SK-N-DZ (cell line): ENCODE measurements at places on chromosomes 6 and 20.
A peak's percentile ranks its signal among the peaks of the same experiment; 100 is the strongest.

- DNase-seq: no peak
Observed at GRCh38 chr6:31528821-31529328, at the start of gene MCCD1. Gene MCCD1 (plus strand): TSS chr6:31528962. CDS start chr6:31529015, 53 bp downstream.

DNA sequence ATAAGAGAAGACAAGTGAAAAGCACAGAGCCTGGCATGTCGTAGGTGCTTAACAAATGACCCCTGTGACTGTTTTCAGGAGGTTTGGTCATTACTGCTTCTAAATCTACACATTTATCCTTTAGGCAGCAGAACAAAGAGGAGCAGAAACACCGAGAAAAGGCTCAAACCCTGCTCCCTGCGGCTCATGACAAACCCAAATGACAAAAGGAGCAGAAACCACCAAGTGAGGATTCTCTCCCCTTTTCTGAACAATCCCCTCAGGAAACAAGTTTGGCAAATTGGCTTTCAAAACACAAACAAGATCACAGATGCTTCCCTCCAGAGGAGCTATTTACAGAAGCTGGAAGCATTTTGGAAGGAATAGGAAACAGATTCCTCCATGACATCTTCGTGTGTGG lies 15.8 kb upstream of the SIRPG start:
- DNase-seq: no peak

- DNase-seq: no peak
Observed at GRCh38 chr20:48774696-48775095, 53.1 kb downstream of the PREX1 start.

- no peak for DNase-seq
Observed at GRCh38 chr20:953742-954141, 37.6 kb upstream of the ANGPT4 start.

DNA sequence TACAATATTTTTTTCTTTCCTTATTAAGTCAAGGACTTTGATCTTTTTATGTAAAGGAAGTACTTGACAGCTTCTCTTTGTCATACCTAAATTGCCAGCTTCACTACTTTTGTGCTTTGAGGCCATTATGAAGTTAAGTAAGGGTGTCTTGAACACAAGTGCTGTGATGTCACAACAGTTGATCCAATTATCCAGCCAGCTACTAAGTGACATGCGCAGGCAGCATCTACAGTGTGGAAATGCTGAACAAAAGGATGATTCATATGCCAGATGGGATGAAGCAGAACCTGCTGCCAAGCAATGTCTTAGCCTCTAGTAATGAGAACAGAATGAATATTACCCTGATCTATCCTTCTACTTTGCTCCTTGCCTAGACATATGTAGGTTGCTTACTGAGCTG lies 68.3 kb upstream of the TMEM244 start:
- DNase-seq: no peak

GRCh38 chr6:33513213-33513612 lies 58.8 kb downstream of the ZBTB9 start:
- no peak for DNase-seq

DNA sequence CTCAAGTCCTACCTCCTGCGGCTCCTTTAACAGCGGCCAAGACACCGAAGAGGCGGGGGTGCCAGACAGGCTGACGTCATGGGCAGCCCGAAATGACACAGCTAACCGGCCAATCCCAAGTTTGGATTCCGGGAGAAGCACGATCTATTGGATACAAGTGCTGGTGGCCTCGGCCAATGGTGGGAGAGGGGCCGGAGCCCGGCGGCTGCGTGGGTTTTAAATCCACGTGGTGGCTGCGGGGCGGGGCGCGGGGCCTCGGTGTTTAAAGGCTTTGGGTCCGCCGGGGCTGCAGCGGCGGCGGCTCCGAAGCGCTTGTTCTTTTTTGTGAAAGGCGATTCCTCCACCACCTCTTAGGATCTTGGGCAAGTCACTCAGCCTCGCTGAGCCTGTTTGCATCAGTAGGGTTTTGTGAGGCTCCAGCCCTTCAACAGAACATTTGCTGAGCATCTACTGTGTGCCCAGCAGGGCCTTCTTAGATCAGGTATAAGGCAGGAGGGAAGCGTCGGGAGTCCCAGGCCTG lies 8.7 kb upstream of the PMEPA1 start:
- peak; percentile 99 for DNase-seq

DNA sequence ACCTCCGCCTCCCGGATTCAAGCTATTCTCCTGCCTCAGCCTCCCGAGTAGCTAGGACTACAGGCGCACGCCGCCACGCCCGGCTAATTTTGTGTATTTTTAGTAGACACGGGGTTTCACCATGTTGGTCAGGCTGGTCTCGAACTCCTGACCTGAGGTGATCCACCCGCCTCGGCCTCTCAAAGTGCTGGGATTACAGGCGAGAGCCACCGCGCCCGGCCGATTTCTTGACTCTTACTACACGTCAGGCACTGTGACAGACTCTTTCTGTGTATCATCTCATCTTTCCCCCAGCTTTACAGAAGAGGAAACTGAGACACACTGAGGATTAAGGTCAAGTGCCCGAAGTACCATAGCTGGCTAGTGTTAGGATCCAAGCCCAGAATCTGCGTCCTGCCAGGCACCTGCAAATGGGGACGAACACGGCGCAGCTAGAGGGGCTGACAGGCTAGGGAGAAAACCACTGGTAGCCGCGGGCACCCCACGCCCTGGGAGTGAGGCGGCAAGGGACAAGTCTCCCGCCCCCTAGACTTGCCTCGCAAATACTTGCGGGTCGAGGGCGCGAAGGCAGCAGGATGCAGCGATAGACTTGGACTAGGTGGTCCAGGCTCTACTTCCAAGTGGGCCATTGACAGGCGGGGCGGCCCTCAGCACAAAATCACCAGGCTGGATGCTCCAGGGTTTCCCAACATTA lies 1.1 kb upstream of the TAF8 start:
- no peak for DNase-seq

- DNase-seq: no peak
Observed at GRCh38 chr6:8803181-8803760, 367.9 kb upstream of the SLC35B3 start.
